ENCODE measurements at places on chromosomes 4 and X.

DNA sequence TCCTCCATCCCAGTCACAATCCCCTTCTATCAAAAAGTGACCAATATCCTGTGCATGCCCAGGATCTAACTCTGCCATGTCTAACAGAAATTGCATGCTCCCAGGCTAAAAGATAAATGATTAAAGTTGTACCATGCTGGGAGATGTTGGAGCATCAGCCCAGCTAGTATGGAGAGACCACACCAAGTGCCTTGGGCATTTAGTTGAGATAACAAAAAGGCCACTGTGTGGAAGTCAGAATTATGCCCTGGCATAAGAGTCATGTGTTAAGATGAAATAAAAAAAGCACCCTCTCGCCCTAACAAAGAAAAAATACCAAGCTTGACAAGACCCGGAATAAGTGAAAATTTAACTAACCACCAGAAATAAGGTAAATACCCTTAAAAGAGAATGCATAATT is 155.9 kb upstream of the CENPE start:
- DNase-seq = no peak

GRCh38 chrX:38081909-38082308 is 75.6 kb downstream of the SYTL5 start:
- no peak for DNase-seq

- DNase-seq = no peak
These were observed 9.0 kb upstream of the TMEM144 start for GRCh38 chr4:158201322-158201721.

GRCh38 chrX:4206941-4207340 is 493.5 kb upstream of the PRKX start:
- no peak for DNase-seq

- no peak for DNase-seq
These were observed 139.4 kb upstream of the SCML1 start for GRCh38 chrX:17597836-17598439.

DNA sequence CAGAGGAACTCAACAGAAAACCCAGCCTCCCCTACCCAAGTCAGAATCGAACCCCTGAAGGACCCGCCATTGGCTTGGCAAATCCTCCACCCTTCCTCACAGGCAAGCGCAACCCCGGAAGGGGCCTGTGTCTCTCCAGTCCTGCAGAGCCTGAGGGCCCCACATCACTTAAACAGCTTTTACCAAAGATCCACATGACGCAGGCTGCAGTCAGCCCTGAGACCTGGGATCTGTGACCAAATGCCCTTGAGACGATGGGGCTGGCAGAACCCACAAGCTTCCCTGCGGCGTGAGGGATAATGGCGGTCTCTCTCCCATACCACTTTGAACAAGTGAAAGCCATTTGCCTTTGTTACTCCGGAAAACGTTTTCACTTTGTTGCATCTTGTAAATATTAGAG is 54.9 kb downstream of the ACOX3 start:
- DNase-seq = no peak

DNA sequence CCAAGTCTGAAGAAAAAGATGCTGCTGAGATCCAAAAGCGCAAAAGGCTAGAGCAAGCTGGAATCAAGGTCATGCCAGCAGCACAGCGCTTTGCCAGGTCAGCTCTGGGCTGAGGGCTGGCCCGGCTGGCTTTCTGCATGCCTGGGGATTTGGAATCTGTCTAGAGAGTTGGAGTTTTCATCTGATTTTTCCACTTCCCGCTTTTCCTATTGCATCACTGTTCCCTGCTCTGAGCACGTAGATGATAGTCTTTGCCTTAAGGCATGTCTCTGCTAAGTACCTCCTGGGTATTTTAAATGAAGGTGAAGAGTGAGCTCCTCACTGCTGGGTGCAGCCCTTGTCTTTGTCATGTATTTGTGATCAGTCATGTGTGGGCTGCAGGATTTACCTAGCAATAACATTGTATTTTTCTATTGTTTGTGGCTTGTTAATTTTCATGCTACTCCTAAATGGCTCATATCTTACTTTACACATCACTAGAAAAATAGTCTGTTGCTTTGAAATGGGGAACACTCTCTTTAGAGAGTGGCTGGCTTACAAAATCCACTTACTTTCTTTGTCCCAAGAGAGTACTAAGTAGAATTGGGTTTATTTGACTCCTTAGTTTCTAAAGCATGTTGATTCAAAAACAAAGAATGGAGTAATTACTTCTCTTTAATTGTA is 82.8 kb downstream of the LIMCH1 start:
- no peak for DNase-seq

DNA sequence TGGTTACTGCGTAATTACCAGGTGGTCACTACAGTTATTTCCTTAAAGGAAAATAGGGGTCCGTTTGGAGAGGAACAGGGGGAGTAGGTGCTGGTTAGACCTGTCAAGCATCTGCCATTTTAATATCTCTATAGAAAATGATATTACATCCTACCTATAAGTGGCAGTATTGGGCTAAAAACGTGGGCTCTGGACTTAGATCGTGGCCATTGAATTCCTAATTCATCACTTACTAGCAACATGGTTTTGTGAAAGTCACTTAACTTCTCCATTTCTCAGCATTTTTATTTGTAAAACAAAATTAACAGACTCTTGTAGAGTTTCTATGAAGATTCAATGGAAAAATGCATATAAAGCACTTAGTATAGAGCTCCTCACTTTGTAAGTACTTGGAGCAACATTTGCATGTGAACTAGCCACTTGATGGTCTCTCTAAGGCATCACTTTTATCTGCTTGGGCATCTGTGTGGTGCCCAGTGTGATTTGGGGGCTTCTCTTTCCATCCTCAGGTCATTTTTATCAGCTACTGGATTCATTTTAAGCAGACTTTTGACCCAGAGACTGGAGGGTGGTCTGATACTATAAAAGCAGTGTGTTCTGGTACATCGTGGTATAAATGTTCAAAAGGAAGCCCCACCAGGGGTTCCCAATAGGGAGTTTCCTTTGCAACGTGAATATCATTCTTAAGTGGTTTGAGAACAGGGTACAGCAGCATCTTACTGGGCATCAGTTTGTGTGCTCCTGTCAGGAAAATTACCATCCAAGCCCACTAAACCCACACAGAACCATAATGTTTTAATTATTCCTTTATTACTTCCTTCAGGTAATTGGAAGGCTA is 42.7 kb upstream of the RASSF6 start:
- no peak for DNase-seq

DNA sequence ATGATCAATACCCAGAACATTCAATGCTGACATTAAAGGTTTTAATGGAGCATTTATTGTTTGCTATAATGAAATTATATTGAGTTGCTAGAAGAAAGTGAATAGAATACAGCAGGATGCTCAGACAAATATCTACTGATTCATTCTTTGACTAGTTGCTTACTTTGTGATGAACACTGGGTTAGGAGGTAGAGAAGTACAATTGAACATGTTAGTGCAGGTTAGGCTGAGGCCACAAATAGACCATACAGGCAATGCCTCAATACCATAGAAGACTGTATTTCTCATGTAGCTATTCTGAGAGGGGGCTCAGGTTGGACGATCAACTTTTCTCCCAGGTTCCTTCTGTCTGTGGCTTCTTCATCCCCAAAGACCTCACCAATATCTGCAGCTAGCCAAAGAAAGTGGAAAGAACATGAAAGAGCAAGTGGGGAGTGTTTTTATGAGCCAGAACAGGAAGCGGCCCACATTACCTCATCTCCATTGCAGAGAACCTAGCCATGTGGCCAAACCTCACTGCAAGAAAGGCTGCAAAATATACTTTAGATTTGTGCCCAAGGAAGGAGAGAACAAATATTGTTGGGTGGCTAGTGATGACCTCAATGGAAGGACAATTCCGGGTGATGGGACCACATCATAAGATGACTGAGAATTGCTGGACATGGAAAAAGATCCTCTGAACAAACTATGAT is 180.3 kb upstream of the GATB start:
- no peak for DNase-seq

DNA sequence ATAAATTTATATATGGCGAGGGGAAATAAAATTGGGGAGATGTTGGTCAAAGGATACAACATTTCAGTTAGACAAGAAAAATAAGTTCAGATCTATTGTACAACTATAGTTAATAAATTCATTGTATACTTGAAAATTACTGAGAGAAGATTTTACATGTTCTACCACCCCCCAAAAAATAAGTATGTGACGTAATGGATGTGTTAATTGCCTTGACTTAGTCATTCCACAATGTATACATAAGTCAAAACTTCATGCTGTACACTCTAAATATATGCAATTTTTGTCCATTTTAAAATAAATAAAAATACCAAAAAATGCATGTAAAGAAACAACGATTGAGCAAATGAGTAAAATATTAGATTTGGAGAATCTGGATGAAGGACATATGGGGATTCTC is 1.8 kb downstream of the USP11 start:
- no peak for DNase-seq

DNA sequence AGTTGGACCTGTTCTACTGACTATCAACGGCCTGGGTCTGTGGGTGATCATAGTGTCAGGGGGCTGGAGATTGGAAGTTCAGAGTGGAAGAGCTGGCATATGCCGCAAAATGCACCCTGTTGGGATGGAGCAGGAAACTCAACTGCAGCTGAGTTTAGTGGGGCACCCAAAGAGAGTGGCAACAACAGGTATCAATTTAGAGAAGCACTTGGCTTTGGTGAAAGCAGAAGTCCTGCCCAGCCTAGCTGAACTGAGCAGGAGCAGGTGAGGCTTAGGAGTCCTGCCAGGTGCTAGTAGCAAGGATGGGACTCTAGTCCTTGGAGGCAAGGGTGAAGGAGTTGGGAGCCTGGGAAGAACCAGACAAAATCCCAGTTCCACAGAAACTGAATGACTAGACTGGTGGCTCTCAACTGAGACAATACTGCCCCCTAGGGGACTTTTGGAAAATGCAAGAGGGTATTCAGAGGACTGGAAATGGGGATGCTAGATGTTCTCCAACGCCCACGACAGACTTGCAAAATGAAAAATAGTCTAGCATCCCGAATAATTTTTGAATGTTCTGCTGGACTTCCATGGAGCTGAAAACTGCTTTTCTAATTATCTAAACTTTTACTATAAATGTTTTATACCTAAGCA is 49.4 kb downstream of the RTL9 start:
- DNase-seq = peak; percentile 40

DNA sequence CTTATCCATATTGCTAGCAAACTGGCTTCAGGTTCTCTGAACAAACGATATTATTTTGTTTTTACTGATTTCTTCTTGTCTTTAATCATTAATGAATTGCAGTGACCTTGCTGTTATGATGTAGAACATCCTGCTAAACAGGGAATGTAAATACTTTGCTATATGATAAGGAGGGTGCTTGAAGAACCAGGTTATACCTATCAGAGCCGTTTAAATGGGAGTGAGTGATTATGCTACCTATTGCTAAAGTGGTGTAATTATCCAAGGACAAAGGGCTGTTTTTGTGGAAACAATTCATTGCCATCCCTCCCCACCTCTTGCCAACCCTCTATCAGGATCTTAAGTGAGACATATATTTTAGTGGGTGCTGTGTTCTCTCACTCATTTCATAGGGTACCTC is 788.9 kb downstream of the RPA4 start:
- DNase-seq = no peak

GRCh38 chrX:123171781-123172180 is 12.3 kb upstream of the GRIA3 start:
- no peak for DNase-seq

DNA sequence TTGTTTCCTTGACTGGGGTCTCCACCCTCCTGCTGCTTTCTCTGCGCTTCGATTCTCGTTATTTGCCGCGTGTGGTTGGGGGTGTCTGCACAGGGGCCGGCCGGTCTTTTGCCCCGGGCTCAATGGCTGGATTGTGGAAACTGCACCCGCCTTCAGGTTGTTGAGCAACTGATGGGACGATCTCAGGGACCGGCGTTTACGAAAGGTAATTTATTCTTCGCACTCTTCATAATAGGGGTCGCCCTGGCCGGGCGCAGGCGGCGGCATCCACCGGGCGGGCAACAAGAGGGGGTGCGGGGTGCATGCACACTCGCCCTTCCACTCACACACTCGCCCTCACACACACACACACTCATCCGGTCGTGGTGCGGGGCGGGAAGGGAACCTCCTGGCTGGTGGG is 1.4 kb downstream of the ADGRL3 start:
- no peak for DNase-seq

DNA sequence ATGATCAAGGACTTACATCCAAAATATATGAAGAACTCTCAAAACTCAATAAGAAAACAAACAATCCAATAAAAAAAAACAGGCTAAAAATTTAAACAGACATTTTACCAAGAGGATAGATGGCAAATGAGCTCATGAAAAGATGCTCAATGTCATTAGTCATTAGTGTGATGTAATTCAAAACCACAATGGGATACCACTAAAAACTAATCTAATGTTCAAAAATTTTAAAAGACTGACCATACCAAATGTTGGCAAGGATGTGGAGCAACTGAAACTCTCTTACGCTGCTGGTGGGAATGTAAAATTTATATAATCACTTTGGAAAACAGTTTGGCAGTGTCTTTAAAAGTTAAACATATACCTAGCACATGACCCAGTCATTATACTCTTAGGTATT is 43.7 kb downstream of the RPS6KA6 start:
- no peak for DNase-seq

DNA sequence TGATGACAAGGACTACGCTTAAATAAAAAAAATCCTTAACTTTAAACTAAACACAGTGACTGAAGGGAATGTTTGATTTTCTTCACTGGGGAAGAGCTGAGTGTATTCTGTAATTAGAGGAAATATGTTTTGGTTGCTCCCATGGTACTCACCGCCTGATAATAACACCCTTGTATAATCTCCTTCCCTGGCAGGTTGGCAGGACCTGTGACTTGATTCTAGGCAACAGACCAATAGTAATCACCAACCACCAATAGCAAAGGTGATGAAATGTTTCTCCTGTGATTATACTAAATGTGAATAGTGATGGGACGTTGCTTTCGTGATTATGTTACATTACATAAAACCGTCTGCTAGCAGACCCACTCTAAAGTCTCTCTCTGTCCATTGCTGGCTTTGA is 536.8 kb upstream of the CPEB2 start:
- DNase-seq = no peak

DNA sequence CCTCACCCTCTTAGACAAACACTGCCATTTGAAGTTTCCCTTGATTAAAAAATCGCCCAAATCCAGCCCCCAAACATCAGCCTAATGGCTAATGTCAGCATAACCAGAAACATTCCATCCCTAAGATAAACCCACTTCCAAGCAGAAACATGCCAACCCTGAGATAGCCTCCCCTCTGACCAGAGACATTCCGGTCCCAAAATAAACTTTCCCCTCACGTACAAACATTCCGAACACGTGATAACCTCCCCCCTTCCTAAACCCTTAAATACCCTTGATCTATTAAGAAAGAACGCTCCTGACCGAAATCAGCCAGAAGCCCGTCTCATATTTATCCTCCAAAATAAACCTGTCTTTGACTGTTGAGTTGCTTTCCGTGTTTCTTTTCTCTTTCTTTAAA is 237.2 kb downstream of the ASMT start:
- no peak for DNase-seq

GRCh38 chr4:40389986-40390385 is 54.9 kb downstream of the CHRNA9 start:
- no peak for DNase-seq

DNA sequence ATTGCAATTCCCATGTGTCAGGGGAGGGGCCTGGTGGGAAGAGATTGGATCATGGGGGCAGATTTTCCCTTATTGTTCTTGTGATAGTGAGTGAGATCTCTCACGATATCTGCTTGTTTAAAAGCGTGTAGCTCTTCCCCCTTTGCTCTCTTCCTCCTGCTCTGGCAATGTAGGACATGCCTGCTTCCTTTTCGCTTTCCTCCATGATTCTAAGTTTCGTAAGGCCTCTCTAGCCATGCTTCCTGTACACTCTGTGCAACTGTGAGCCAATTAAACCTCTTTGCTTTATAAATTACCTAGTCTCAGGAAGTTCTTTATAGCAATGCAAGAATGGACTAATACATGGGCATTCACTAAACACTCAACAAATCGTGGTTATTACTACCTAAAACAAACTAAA is 37.2 kb upstream of the PAPSS1 start:
- no peak for DNase-seq

Measured in stimulated activated CD4-positive, alpha-beta T cell treated with anti-CD3 and anti-CD28 coated beads, Interleukin-15, amount 100 ng/mL, for 24 hours (primary cell).